Erythroblast (primary cell): ENCODE measurements at places on chromosomes 7 and 10.
A peak's percentile ranks its signal among the peaks of the same experiment; 100 is the strongest.

- peak; percentile 72 for DNase-seq
These were observed 3.8 kb downstream of the DEPP1 start for GRCh38 chr10:44974628-44975430.

- DNase-seq, result no peak
These were observed 24.8 kb upstream of the ZNF800 start for GRCh38 chr7:127417346-127417745.

DNA sequence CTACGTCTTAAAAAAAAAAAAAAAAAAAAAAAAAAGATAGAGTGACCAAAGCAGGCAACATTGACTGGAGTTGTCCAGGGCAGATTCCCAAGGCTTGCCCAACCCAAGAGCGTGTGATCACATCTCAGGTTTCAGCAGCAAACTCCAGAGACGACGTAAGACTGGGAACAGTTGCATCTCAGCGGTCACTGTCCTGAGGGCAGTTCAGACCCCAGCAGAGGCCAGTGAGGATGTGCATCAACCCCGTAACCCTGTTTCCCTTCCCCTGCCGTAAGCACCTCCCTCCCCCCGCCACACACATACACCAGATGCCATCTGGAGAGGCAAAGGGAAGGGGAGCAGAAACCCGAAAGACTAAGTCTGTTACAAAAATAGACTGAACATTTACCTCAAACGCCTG, 19.3 kb upstream of the TOMM7 start:
- DNase-seq, result no peak

DNA sequence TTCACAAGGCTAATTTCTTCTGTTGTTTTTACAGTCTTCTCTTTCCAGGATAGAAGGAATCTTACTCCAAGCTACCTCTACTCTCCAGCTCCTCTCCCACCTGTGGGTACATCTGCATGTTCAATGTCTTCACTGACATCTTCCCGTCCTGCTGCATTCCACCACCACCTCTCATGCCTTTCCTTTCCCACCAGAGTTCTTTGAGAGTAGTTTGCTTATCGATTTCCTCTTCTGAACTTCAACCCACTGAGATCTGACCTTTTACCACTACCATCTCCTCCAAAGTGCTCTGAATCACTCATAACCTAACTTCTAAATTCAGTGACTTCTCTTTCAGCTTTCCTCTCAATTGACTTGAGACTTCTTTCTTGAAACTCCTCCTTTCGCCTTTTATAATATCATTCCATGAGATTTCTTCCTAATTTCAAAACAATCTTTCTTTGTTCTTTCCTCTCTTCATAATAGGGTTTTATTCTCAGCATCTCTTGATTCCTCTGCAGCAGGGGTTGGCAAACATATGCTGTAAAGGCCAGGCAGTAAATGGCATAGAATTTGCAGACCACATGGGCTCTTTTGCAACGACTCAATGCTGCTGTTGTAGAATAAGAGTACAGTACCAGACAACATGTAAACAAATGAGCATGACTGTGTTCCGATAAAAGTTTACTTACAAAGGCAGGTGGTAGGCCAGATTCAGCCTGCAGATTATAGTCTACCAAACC, 22.1 kb downstream of the ACSL5 start:
- no peak for DNase-seq

DNA sequence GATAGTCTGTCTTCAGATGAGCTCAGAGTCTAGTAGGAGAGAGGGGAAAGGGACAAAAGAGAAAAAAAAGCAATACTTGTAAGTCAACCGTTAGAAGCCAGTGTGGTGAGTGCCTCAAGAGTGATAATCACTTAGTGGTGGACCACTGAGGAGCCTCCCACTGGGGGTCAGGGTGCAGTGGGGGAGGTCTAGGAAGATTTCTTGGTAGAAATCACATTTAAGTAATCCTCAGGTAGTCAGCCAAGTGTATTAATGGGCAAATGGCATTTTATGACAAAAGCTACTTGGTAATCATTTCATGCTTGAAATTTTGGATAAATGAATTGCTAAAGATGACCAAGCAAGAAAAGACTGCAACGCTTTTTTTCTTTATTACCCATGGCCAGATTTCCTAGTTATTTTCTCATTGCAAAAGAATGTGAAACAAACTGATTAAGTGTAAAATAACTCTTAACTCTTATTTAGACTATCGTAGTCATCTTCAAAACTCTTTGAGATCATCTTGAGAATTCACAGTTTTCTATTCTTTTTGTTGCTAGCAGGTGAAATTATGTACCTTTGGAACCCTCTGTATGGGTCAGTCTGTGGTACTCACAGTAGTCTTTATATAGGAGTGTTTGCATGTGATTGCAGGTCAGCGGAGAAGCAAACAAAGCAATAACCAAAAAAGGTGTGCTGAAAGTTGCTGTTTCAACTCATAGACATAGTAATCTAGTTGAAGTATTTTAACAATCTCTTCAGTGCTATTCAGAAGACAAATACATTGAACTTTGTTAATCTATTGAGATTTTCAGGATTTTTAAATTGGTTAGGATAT, 63.9 kb downstream of the PPP1R9A start:
- DNase-seq, result no peak

DNA sequence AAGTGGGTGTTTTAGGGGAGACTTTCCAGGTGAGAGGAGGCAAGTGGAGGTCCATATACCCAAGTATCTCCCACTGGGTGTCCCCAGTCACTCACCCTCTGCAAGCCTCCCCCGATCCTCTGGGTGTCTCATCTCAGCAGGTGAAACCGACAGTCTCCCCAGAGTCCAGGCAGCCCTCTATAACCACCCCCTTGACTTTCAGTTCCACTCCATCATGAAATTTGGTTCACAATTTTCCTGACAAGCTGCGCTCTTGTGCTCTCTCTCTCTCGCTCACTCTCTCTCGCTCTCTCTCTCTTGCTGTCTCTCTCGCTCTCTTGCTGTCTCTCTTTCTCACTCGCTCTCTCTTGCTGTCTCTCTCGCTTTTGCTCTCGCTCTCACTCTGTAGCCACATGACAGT, 8.1 kb upstream of the RABGEF1 start:
- no peak for DNase-seq

GRCh38 chr10:44439239-44439957, 54.5 kb upstream of the CXCL12 start:
- DNase-seq, result no peak

GRCh38 chr7:143387156-143387975, 6.2 kb downstream of the ZYX start:
- no peak for DNase-seq

DNA sequence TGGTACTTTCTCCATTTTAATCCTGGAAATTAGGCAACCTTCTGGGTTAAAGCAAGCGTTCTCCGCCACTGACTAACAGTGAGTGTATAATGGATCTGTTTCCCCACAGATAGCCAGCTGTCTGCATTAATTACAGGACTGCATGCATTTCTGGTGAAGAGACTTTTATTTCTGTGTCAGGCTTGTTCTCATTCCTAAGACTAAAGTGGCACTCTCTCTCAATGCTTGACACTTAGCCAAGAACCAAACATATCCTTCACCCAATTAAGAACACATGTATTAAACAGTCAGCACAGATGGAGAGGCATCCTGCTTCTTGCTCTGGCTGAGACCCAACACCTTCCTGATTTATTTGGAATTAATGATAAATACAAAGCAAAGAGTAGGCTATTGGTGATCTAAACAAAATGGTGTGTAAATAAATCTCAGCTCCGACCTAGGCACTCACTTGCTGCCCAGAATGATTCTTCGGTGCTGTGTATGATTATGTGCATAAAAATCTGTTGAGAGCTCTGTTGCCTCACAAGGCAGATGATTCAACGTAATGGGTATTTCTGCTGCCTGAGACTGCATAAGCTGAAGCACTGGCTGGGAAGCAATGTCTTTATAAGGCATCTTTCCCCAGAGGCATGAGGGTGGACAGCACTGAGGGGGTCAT, 16.8 kb downstream of the CALU start:
- no peak for DNase-seq

DNA sequence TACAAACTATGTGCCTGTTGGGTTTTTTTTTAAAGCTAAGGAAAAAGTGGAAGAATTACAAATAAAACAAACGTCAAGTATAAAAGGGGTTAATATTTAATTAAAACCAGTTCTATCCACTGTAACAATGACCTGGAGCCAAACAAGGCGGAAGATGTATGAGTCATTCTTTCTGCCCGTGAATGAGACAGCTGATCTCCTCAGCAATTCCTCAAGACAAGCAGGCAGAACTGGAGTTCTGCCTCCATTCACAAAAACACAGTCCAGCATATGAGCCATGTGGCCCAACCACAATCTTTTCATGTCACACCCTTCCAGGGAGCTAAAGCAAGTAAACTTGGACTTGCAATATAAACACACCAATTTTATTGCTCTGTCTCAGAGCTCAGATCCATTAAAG, 8.4 kb downstream of the ETV1 start:
- no peak for DNase-seq

DNA sequence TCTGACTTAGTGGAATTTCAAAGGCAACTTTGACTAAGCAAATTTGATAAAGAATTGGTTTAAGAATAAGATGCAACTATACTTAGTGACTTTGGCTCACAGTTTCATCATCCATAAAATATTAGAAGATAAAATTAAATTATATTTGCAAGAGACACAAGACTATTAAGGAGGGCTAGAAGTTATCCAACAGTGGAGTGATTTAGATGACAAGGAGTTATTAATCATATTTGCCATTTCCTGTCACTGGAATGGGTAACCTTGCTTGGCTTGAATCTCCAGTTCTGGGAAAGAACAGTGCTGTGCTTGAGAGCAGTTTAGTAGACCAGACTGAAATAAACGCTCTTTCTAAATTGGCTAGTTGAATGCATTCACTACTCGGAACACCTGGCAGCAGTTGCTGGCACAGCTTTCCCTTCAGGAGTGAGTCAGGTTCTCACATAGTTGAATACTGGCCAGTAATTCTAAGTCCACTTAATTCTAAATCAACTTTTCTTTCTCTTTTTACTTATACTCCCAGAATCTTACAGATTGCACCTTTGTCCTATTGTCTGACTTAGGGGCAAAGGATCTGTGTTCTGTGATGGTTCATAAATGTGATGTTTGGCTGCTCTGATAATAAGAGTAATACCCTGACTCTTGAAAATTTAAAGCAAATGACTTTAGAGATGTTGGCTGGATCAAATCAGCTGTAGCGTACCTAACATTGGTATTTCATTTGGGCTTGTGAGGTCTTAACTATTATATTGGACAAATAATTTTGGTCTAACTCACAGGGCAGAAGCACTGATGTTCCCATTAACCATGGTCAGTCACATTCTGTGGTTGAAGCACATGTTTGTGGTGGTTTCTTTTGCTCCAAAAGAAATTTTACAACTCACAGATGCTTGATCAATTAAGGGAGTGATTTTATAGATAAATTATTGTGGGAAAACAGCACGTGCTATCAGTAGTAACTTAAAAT, 16.6 kb downstream of the STMP1 start:
- DNase-seq, result no peak

- DNase-seq, result no peak
These were observed 14.7 kb downstream of the RALA start for GRCh38 chr7:39637963-39638485.

- peak; percentile 64 for DNase-seq
These were observed 53.3 kb upstream of the ANLN start for GRCh38 chr7:36336390-36336789.

DNA sequence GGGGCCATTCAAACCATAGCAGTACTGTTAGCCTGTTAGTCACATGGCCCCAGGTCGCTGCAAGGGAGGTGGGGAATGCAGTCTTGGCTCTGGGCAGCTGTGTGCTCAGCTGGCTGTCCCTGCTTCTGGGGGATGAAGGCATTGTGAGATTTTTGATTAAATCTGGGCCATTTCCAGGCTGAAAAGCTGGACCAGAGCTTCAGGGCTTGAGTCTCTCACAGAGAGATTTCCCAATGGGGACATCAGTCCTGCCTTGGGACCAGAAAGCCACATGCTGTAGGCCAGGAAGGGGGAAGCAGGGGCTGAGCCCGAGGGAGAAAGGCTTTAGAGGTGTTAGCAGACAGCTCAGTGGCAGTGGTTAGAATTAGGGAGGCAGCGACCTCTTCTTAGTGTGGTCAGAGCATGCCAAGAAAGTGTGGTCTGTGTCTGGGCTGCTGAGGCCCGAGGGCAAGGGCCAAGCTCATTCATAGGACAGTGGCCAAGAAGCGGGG, 33.6 kb downstream of the PALD1 start:
- no peak for DNase-seq

DNA sequence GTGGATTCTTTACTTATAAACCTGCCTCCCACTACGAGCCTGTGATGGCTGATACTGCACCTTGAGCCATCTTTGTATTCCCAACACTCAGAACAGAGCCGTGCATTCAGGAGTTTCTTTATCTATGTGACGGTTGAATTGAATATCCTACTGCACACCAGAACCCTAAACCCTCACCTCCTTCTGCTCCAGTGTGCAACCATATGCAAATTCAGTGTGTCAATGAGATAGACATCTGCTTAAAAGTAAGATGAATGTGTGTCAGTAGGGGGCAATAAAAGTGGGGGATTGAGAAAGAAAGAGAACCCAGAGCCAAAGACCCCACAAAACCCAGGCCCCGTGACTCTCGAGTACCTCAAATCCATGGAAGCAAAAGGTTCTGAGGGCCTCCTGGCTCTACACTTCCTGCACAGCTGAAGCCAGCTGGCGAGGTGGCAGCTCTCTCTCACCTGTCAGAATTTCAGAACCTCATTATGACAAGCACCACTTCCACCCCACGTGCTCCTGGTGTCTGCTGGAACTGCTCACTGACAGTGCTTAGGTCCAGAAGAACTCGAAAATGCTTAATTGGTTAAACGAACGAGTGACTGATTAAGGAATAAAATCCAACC, 143.3 kb upstream of the GPR26 start:
- no peak for DNase-seq

- DNase-seq, result no peak
These were observed 471.2 kb downstream of the DNAJB6 start for GRCh38 chr7:157808042-157808441.

DNA sequence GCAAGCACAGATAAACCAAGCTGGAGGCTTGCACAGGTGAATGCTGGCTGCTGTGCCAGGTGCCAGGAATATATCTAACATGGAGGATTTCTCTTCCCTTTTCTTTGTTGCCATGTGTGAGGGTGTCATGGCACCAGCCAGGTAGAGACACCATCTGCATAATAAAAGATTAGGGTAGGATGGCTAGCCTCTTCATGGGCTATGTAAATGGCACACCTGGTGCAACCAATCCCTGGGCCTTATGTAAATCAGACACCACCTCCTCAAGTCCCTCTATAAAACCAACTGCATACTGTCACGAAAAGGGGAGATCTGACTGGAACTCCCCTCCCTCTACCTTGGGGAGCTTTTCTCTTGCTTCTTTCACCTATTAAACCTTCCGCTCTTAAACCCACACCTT, 322.5 kb upstream of the POM121L12 start:
- no peak for DNase-seq

GRCh38 chr10:111018021-111018420, 58.8 kb upstream of the ADRA2A start:
- DNase-seq, result no peak

GRCh38 chr7:148374396-148375259, 215.9 kb upstream of the C7orf33 start:
- no peak for DNase-seq

DNA sequence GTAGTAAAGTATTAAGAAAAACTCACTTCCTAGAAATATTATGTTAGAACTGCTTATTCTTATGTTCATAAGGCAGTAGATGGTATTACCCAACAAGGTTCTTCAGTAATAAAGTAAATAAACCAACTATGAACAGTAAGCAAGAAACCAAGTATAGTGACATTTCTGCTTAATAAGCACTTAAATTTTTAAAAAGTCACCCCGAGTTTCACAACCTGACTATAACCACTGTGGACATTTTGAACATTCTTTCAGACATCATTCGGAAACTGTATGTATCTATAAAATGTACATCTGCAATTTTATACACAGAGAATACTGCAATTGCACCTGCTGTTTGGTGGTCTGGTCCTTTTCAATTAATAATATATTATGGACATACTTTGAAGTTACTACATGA, 1073.6 kb downstream of the XPNPEP1 start:
- DNase-seq, result no peak
